ENCODE measurements at places on chromosomes 5 and 9.
A peak's percentile ranks its signal among the peaks of the same experiment; 100 is the strongest.

DNA sequence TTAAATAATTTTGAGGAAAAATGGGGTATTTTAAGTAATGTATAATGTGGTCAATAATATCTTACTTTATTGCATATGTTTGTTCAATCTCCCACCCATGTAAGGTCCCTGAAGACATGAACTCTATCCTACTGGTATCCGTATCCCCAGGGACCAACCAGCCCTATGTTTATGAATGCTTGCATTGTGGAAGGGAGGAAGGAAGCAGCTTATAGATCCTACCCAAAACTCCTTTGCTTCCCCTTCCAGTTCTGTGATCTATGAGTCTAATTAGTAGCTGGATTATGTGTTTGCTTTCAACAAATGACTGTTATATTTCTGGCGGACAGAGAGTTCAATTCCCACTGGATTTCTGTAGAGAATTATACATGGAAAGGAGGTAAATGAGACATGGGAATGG is 45.6 kb downstream of the CNTRL start:
- DNase-seq: no peak

- DNase-seq: no peak
Measured at GRCh38 chr5:21219251-21219650, 1231.3 kb upstream of the CDH18 start.

DNA sequence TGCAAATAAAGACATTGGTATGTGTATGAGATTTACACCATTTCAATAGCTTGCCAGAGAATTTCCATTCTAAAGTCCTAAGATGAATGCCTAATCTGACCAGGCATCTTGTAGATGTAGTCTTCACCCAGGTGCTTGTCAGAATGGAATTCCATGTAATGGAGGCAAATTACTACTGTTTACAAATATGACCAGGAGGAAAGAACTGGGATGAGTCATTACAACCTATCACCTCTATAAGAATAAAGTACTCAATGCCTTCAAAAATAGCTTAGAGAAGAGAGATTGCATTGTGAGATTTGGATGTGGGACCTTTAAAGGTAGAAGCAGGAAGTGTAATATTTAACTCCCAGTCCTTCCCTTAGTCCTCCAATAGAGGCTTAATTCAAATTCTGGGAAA is 507.0 kb upstream of the PTGER4 start:
- no peak for DNase-seq

DNA sequence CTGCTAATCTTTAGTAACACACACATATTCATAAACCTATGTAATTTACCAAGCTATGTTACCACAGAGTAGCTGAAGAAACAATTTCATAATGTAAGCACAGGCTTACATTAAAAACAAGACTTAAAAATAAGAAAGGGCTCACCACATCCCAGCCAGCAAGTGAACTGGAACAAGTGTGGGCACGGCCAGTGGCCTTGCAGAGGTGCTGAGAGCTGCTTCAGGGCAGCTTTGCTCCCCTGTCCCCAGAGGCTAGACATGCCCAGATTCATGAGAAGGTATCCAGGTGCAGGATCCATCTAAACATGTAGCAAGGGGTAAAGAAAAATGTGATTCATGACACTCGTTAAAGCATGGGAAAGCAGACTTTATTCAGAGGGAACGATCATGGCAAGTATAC is 62.0 kb upstream of the CKS2 start:
- no peak for DNase-seq

- no peak for DNase-seq
Measured at GRCh38 chr9:32706004-32706724, 70.7 kb upstream of the TAF1L start.

DNA sequence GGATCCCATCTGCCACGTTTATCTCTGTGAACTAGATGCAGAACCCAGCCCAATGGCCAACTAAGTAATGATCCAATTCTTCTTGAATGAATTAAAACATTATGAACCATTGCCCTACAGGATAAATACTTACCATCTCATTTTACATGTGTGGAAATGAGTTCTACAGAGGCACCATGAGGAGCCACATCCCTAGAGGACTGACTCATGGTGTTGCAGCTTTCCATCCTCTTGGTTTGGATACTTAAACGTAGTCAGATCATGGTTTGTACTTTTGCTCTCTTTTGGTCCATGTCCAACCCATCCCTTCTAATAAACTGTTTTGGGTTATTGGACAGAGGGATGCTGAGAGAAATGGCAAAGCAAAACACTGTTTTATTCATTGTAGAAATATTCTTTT is 484.8 kb downstream of the EBF1 start:
- DNase-seq: no peak

DNA sequence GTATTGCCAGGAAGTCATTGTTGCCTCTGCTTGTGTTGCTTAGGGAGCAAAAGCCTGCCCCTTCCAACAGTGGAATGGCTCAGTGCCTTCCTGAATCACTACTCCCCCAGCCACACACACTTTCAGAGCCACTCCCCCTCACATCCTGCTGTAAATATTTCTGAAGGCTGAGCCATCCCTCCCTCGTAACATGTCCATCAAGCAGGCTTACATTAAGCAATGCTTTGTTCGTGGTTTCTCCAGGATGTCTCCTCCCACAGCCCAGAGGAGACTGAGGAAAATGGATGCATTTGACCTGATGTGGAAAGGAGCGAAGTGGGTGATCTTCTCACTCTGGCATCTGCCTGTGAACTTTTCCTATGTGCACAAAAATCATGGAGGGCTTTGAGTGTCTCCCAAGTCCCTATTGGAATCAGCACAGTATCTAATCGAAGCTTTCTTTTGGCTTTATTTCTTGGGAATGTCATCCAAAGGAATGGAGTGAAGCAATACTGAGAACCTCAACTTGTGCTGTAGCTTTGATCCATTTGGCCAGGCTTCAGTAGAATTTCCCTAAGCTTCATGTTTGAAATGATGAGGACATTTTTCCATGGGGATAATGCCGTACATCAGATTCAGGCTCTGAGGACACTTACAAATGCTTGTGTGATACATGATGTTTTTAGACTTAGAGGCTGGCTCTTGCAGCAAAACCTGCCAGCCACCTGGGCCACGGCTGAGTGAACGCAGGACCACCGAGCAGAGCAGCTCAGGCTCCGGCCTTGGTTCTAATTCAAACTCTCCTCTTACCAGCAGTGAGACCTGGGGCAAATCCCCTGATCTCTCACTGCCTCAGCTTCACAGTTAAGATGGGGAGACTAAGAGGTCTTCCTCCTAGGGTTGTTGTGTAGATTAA is 389.1 kb downstream of the ENC1 start:
- no peak for DNase-seq

GRCh38 chr9:77945798-77946197 is 85.8 kb downstream of the GNAQ start:
- DNase-seq: no peak

DNA sequence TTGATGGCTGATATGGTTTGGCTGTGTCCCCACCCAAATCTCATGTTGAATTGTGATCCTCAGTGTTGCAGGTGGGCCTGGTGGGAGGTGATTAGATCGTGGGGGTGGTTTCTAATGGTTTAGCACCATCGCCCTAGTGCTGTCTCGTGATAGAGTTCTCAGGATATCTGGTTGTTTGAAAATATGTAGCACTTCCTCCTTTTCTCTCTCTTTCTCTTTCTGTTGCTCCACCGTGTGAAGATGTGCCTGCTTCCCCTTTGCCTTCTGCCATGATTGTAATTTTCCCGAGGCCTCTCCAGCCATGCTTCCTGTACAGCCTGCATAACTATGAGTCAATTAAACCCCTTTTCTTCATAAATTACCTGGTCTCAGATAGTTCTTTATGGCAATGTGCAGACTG is 111.6 kb downstream of the SREK1 start:
- DNase-seq: no peak

DNA sequence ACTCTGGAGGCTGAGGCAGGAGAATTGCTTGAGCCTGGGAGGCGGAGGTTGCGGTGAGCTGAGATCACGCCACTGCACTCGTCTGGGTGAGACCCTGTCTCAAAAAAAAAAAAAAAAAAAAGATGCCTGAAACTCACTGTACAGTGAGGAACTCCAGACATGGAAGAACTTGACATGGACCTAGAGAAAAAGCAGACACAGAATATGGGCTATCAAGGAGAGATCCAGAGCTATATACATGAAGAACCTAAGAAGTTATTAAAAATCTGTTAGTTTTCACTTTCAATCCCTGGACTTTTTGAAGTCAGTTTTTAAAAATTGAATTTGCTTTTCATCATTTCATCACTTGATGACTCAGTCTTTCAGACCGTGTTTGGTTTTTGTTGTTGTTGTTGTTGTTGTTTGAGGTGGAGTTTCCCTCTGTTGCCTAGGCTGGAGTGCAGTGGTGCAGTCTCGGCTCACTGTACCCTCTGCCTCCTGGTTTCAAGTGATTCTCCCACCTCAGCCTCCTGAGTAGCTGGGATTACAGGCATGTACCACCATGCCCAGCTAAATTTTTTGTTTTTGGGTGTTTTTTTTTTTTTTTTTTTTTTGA is 20.3 kb downstream of the PAIP2 start:
- DNase-seq: no peak

GRCh38 chr5:98557916-98558315 is 215.5 kb upstream of the RGMB start:
- DNase-seq: no peak

DNA sequence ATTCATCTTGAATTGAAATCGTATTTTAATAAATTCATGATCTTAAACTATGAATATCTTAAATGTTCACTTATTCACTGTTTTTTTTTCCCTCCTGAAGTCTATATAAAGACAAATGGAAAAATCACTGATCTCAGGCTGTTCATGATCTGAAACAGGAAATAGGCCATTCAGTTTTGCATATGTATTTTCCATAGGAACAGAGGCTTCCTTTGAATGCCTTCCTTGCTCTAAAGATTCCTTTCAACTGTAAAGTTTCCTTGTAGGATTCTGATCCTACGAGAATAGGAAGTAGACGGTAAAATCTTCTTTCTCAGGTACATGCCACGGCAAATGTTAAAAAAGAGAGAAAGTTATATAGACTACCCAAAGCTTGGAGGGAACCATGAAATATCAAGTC is 194.4 kb upstream of the PPP1R2B start:
- DNase-seq: no peak

GRCh38 chr5:159469496-159470372 is 139.4 kb upstream of the IL12B start:
- peak; percentile 12 for DNase-seq

- no peak for DNase-seq
Measured at GRCh38 chr5:81408496-81408895, 14.6 kb upstream of the ACOT12 start.

GRCh38 chr9:92327283-92327850 is 1.6 kb downstream of the CENPP start:
- DNase-seq: no peak

GRCh38 chr9:132997591-132997990 is 19.1 kb downstream of the GFI1B start:
- DNase-seq: no peak

DNA sequence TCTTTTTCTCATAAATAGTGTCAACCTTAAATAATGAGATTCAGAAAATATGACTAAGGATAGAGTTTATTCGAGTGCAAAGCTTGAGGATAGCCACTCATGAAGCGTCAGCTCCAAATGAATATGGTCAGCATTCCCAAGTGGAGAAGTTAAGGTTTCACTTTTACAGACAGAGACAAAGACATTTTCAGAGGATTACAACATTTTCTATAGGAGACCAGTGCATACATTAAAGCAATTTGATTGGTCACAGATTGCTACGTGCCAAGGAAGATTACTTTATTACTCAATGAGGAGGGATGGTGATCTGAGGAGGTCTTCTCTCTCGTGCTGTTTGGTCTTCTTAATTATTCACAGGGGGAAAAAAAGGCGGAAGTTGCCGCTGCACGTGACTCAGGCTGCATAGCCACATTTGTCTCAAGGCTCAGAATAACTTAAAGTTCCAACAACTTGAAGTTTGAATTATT is 60.1 kb upstream of the SPATA31C2 start:
- DNase-seq: no peak

- DNase-seq: no peak
Measured at GRCh38 chr5:96584712-96585111, 77.5 kb upstream of the CAST start.

DNA sequence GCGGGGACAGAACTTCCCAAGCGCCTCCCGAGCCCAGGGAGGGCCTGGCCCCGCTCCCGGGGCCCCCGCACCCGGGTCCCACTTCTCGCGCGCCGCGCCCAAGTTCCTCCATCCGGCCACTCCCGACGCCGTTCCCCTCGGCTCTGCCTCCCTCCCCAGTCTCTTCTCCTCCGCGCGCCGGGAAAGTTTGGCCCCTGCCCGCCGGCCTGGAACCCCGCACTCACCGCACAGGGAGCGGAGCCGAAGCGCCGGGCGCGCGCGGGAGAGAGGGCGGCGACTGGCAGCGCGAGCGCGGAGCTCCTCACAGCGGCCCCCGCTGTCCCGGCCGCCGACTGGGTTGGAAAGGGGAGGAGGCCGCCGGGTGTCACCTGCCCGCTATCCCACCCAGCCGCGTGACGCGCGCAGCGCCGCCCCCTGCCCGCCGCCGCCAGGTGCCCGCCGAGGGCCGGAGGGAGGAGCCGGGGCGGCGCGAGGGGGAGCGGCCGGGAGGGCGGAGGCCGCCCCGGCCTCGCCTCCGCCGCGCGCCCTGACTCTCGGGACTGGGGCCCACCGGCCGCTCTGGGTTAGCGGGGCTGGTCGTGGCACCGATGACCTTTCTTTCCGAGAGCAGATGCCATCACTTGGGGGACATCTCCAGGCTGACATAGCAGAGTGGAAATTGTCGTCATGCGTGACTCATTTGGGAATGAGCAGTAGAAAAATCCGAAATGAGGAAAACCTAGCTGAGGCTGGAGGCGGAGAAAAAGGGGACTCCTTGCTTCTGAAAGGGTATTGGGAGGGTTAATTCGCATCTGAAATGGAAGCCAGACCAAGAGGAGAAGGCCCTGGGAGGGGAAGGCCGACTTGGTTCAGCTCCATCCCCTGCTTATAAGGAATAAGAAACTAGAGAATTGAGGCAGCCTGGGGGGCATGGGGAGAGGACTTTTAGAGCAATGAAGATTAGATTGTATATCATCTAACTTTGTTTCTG is at the start of gene ELOVL7:
Gene ELOVL7, minus strand, starts transcription at position 334 of the 970 bp plus-strand sequence. CDS start 56,872 bp downstream, outside the sequence.
- DNase-seq: peak; percentile 5

DNA sequence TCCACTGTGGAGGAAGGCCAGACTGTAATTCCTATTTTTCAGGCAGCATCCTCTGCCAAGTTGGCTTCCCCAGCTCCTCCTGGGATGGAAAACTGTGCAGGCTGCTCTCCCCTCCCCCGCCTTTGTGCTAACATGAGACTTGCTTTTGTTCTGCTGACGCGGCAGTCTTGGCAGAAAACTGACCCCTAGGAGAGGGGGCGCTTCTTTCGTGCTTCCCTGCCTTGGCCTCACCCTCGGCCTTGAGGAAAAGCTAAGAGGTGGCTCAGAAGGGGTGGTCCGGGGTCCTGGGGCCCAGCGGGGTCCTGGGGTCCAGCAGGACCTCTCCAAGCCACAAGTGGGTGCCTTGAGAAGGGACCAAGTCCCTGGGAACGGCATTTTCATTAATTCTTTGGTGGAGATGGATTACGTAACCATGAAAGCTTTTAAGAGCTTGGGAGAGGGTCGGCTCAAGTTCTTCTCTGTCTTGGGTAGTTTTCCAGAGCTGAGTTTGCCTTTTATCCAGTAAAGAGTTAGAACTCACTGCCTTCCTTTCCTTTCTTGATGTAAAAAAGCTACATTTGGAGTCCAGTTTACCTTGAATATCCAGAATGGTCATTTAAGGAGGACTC is 51.0 kb downstream of the SH3PXD2B start:
- no peak for DNase-seq
